ENCODE measurements at places on chromosomes 6 and 20.
A peak's percentile ranks its signal among the peaks of the same experiment; 100 is the strongest.

DNA sequence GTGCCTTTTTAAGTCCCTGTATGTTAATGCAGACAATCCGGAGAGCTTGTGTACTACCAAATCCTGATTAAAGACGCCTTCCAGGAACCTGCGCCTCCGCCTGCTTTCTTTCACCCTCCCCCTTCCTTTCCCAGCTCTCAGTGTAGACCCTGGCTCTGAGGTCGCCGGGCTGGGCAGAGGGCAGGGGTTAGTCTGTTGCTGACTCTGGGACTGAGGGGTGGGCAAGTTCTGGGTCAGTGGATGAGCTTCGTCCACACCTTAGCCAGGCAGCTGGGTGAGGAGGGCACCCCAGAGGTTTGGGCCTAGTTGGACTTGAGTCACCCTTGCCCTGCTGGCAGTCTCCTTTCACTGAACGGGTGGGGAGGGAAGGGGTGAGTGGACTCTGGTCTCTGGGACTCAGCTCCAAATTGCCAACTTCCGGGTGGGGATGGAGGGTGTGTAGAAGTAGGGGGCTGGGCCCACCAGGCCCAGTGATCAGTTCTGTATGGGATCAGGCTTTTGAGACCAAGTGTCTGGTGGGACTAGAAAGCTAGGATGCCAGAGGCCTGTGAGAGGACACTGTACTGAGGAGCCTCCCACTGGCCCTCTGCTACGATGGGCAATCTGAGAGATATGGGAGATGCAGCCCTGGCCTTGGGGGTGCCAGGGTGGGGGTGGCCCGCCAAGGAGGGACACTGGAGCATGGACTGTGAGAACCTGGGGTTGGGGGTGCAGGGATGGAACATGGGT is 21.3 kb upstream of the SLC22A7 start:
- no peak for DNase-seq

DNA sequence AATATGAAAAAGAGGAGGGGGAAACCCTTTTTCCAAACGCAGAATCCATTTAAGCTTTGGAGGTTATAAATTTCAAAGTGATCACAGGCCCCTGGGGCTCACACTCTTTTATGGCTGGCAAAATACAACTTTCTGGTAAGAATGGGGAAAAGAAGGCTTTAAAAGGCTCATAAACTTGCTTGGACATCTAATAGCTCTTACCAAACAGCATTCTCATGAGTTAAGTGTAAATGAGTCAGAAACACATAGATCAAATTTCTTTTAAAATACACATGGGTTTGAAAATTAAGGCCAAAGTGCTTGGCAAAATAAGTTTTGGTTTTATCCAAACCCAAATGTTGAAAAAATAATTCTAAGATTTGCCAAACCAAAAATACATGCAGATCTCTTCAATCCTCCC is 154.6 kb downstream of the SOBP start:
- DNase-seq = no peak

- no peak for DNase-seq
Observed at GRCh38 chr6:31718265-31718664, 3.1 kb downstream of the LY6G6D start.

DNA sequence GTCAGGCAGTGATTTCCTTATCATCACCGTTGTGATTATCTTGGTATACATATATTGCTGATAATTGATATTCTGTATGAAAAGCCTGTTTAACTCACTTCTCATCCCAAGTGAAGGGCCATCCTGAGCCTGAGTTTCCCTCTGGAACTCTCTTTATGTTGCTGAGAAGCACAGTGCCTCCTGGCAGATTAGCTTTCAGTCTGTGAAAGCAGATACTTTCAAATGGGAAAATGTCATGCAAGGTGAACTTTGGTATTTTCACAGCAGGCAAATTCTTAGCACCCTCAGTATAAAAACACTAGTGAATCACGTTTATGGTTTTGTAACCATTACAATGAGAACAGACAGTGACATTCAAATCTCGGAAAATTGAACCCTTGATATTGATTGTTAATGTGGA is 151.6 kb downstream of the PRIM2 start:
- no peak for DNase-seq

GRCh38 chr6:89997456-89998445 is 103.5 kb downstream of the GJA10 start:
- no peak for DNase-seq

- no peak for DNase-seq
Observed at GRCh38 chr20:17816804-17817587, 117.2 kb downstream of the BANF2 start.

GRCh38 chr6:165881806-165882205 is 218.8 kb upstream of the PDE10A start:
- no peak for DNase-seq

DNA sequence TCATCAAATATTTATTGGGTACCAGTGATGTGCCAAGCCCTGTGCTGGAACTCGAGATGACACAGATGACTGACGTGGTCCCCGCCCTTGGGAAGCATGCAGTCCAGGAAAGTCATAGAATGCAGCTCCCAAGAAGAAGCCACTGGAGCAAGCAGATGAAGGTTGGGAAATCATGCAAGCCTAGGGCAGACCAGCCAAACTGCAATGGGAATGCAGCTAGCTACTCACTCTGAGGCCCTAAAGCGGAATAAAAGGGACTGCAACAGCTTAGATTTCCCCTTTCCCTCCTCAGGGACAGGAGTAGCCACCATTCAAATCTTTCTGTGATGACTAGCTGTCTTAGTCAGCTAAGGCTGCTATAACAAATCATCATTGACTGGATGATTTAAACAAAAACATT is 152.2 kb downstream of the MAFB start:
- DNase-seq = no peak

DNA sequence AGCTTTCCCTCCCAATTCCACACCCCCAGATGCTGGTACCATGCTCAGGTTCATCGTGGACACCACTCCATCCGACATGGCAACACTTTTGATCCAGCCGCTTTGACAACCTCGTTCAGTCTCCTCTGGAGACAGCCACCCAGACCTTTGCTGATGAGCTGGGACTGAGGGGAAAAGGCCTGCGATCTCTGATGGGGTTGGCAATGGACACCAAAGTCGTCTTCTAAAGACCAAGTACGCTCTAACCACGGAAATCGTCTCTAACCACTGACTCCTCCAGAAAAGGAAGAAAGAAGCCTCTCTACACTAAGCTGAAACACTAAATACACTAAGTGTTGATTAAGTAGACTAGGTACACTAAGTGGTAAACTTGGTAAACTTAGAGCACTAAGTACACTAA is 26.1 kb upstream of the HLA-E start:
- DNase-seq = no peak

GRCh38 chr6:35248300-35248699 is 11.2 kb upstream of the ZNF76 start:
- no peak for DNase-seq

DNA sequence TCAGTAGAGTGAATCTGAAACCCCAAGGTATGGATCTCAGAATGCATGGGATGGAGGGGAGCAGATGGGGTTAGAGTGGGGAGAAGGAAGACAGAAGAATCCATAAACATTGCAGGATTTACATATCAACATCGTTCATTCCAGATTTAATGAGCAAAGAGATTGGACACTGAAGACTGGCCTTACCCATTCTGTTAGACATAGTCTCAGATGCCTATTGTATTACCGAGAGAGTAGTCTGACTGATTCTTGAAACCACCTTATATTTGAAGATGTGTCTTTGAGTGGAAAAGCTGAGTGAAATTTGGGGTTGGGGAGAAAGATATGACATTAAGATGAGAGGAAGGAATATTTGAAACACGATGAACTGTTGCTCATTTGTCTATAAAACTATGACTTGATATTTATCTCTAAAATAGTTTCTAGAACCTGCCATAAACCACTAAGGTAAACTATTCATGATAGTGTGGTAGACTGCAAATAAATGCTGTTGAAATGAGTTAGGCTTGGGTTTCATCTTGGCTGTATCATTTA is 5.7 kb downstream of the HLA-DRA start:
- no peak for DNase-seq

- no peak for DNase-seq
Observed at GRCh38 chr20:8803941-8804340, 264.9 kb upstream of the PLCB4 start.

- DNase-seq = no peak
Observed at GRCh38 chr20:49636447-49636846, 68.5 kb upstream of the PTGIS start.

DNA sequence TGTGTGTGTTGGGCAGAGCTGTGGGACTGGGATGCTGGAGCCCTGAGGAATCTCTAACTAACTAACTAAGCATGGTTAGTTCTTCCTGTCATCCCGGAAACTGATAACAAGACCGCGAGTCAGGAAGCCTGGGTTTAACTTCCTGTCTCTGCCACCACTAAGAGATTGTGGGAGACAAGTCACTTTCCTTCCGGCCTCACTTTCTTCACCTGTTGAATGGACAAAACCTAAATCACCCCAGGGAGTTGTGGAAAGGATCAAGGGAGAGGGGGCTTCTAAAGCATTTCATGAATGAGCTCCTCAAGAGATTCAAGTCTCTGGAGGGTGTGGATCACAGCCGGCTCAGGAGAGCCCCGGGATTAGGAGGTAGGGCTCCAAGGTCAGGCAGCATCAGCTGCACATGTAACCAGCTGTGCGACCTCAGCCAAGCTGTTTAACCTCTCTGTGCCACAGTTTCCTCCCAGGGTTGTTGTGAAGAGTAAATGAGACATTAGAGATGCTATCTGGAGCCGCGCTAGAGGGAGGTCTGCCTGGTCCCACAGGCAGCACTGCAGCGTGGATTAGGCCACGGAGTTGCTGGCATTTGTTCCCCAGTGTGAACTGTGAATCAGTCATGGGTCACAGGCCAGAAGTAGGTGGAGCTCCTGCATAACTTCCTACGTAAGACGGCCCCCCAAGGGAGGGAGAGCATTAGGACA is 105.1 kb downstream of the TOX2 start:
- DNase-seq = no peak

DNA sequence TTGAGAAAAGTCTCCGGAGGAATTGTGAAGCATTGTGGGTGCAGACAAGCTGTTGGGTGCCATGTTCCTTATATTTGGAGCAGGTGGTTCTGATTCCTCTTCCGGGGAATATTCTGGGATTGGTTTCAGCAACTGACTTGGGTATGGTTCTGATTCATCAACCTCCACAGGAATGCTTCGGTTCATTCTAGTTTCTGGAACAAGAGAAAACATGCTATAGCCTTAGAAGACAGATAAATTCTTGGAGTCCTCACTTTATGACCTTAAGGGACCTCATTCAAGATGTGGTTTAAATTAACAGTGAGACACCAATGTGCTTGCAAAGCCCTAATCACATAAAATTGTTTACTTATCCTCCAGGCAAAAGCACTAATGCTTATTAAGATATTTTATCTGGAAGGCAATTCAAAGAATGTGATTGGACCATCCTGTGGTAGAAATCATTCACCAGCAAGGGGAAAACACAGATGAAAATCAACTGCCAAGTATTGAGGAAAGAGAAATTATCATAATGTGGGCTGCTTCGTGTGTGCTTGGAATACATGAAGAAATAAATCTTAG is 13.7 kb downstream of the TRAF3IP2 start:
- no peak for DNase-seq

DNA sequence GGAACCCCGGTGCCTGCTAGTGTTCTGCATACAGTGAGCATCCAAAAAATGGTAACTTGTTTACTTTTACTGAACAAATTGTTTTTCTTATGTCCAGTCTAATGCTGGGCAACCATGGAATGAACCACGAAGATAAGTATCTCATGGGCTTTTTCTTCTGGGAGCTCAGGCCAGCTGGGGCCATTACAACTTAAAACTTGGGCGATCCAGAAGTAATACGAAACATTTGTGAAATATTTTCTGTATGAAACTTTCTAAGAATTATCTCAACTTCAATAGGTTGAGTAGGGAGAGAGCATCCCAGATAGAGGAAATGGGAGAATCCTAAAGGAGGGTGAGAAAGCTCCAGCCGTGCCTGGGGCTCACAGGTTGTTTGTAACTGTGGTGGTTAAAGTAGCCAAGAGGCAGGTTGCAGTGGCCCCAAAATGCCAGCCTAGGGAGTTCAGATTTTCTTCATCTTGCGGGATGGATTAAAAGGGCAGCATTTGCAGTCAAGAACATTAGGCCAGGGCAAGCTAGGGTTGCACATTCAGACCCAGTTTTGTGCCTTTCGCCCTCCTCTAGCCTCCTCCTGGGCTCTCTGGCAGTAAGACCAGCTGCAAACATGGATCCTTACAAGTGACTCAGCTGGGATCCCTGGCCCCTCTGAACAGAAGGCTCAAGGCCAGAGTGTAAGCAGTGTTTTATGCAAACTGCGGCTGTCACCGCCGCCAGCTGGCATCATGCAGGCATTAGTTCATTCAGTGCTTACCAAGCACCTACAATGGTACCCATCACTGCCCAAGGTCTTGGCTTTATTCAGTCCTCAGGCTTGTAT is 41.5 kb downstream of the ELMO2 start:
- DNase-seq = no peak

- no peak for DNase-seq
Observed at GRCh38 chr6:36817847-36818246, 21.4 kb downstream of the CPNE5 start.

- DNase-seq = no peak
Observed at GRCh38 chr20:2330090-2330695, 34.4 kb downstream of the TGM3 start.

DNA sequence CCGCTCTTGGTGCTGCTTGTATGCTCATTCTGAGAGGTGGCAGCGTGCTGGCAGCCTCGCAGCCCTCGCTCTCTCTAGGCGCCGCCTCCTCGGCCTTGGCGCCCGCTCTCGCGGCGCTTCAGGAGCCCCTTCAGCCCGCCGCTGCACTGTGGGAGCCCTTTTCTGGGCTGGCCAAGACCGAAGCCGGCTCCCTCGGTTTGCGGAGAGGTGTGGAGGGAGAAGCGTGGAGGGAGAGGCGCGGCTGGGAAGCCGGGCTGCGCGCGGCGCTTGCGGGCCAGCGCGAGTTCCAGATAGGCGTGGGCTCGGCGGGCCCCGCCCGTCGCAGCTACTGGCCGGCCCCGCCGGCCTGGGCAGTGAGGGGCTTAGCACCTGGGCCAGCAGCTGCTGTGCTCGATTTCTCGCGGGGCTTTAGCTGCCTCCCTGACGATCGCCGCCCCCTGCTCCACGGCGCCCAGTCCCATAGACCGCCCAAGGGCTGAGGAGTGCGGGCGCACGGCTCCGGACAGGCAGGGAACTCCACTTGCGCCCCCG is 19.5 kb upstream of the FAM8A1 start:
- DNase-seq = peak; percentile 83

DNA sequence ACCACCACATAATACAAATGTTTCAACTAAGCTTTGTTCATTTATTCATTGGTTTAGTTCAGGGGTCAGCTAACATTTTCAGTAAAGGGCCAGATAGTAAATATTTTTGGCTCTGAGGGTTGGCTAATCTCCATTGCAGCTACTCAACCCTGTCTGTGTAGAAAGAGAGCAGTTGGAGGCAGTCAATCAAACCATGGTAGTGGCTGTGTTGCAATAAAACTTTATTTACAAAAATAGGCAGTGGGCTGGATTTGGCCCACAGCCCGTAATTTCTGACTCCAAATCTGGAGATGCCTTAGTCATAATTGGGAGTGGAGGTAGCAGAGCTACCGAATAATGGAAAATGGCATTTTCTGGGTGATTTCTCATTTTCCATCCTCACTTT is 242.5 kb upstream of the ZFP64 start:
- DNase-seq = no peak

DNA sequence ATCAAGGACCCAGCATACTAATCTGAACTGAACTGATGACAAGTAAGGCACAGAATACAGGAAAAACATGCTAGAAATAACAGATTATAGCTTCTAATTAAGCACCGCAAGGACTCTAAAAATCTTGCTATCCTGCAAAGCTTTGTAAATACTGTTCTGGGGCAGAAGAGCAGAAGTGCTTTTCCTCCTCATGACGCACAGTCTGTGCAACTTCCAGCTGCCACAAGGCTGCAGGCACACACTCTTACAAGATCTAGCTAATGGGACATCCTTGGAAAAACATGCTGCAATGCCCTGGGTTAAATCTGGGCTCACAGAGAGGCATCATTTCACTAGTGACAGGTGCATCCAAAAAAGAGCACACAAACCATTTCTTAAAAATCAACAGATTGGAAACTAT is 188.6 kb downstream of the GJA10 start:
- DNase-seq = no peak

Data from Caki2 (cell line).